ENCODE measurements at places on chromosomes 11 and 22.
A peak's percentile ranks its signal among the peaks of the same experiment; 100 is the strongest.

DNA sequence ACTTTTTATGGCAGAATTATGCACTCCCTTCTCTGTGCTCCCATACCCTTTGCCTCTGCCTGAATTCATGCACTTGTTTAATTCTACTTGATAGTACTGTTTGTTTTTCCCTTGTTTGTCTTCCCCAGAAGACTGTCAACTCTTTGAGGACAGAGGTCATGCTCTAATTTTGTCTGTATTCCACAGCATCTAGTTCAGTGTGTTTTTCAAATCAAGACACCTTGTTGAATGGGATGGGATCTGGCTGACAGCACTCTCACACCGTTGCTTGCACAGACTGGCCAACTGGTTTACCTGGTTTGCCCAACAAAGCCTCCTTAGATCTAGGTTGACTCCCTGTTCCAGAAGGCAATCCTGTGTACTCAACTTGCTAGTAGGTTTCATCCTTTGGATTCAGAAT lies 121.2 kb upstream of the TIMP3 start:
- no peak for DNase-seq

- no peak for DNase-seq
Measured at GRCh38 chr11:117058761-117059261, 39.4 kb downstream of the SIK3 start.

- DNase-seq: no peak
Measured at GRCh38 chr11:76277298-76278175, 71.2 kb upstream of the WNT11 start.

DNA sequence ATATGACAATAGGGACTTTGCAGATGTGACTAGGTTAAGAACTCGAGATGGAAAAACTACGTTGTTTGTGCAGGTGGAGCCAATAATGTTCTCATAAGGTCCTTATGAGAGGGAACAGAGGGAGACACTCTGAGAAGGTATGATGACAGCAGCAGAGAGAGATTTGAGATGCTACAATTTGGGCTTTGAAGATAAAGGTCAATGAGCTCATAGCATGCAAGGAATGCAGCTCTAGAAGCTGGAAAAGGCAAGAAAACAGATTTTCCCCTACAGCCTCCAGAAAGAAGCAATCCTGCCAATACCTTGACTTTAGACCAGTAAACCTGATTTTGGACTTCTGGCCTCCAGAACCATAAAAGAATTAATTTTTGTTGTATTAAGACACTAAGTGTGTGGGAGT lies 21.1 kb downstream of the FAM76B start:
- DNase-seq: peak; percentile 19

DNA sequence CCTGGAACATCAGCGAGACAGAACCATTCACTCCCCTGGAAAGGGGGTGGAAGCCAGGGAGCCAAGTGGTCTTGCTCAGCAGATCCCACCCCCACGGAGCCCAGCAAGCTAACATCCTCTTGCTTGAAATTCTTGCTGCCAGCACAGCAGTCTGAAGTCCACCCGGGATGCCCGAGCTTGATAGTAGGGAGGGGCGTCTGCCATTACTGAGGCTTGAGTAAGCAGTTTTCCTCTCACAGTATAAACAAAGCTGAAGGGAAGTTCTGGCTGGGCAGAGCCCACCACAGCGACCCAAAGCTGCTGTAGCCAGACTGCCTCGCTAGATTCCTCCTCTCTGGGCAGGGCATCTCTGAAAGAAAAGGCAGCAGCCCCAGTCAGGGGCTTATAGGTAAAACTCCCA lies 764.8 kb upstream of the LUZP2 start:
- DNase-seq: no peak

GRCh38 chr11:12478743-12479142 lies 101.4 kb downstream of the PARVA start:
- DNase-seq: no peak

GRCh38 chr22:46172522-46173110 lies 22.3 kb downstream of the PPARA start:
- no peak for DNase-seq

DNA sequence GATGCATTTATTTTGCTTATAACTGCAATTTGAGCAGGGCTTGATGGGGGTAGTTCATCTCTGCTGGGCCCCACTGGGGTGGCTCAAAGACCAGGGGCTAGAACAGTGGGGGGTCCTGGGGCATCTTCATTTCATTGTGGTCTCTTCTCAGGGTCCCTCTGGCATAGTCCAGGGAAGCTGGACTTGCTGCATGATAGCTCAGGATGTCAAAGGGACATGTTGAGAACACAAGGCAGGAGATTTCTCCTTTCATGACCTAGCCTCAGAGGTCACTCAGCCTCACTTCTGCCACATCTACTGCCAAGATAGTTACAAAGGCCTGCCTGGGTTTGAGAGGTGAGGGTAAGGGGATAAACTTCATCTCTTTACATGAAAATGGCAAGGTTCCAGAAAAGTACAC lies 89.5 kb downstream of the CWC15 start:
- no peak for DNase-seq

DNA sequence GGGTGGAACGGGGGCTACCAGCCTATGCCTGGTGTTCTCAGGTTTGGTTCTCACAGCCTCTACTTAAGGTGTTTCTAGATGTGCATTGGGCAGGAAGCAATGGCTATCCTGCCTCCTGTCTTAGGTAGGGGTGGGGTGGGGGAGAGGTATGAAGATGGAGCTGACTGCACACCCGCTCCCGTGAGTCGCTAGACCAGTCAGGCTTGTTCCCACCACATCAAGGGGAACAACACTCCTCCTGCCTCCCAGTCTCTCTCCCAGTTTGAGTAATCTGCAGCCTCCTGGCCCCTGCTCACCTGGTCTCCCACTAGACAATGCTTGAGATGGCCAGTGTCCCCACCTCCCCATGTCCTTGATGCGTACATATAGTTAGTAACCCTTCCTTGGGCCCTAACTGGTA lies 79.3 kb upstream of the TENM4 start:
- DNase-seq: no peak

Measured in cardiac muscle cell (in vitro differentiated cells and primary cell).